Glutamatergic neuron (in vitro differentiated cells): ENCODE measurements at places on chromosomes 12 and 14. TPM values are rescaled to one million over a fixed set of nuclear protein-coding genes. Genes with fewer than 3 reads are reported as not detected.

CACNA2D4 gene
- total RNA-seq = not detected

CRIP1 gene
- 49.3 TPM for total RNA-seq

GRCh38 chr14:22448905-22449599 lies 140.0 kb downstream of the DAD1 start:
- H3K27me3 ChIP-seq = peaks cover 5% of the 10 kb centered on the region
- peak overlapping the region; percentile 92 for H3K27ac ChIP-seq
- H3K36me3 ChIP-seq = peaks cover 4% of the 10 kb centered on the region
- peaks cover 27% of the 10 kb centered on the region for H3K4me1 ChIP-seq
- no peak for DNase-seq

- H3K4me1 ChIP-seq = no peaks in the 10 kb centered on the region
- no peaks in the 10 kb centered on the region for H3K36me3 ChIP-seq
- H3K4me3 ChIP-seq = no peak overlapping the region
- H3K27ac ChIP-seq = no peak overlapping the region
- DNase-seq = peak; percentile 42
Observed at GRCh38 chr14:52961060-52961639, 10.3 kb upstream of the FERMT2 start.

- no peak overlapping the region for H3K27ac ChIP-seq
- H3K4me3 ChIP-seq = no peak overlapping the region
- H3K4me1 ChIP-seq = no peaks in the 10 kb centered on the region
- DNase-seq = no peak
Observed at GRCh38 chr14:33280646-33281045, 342.0 kb downstream of the NPAS3 start.

- H3K4me3 ChIP-seq = peak overlapping the region; percentile 95
- peaks cover 10% of the 10 kb centered on the region for H3K4me1 ChIP-seq
- H3K27ac ChIP-seq = peak overlapping the region; percentile 93
Observed at GRCh38 chr12:7131502-7131866, 1.3 kb downstream of the CLSTN3 start.

GRCh38 chr14:93269341-93270068 lies 62.4 kb downstream of the UBR7 start:
- H3K4me1 ChIP-seq = peaks cover 18% of the 10 kb centered on the region
- no peak overlapping the region for H3K4me3 ChIP-seq
- no peak for DNase-seq
- H3K27ac ChIP-seq = no peak overlapping the region
- H3K27me3 ChIP-seq = peaks cover 2% of the 10 kb centered on the region

GXYLT1 gene
- total RNA-seq = 3.4 TPM

TEX52 gene
- total RNA-seq = not detected

DNA sequence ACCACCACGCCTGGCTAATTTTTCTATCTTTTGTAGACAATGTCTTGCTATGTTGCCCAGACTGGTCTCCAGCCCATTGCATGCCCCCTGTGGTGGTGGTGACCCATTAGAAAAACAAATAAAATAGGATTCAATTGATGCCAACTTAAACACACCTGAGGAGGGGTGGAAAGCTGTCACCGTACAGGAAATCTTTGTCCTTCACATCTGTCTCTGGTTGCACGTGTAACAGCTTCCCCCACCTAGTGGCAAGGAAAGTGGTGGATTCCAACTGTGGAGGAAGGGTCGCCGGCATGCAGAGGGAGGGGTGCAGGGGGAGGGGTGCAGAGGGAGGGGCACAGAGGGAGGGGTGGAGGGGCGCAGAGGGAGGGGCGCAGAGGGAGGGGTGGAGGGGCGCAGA lies 26.1 kb upstream of the GPR68 start:
- no peak overlapping the region for H3K4me3 ChIP-seq
- no peak overlapping the region for H3K27ac ChIP-seq
- no peak for DNase-seq
- H3K4me1 ChIP-seq = peaks cover 2% of the 10 kb centered on the region

DNA sequence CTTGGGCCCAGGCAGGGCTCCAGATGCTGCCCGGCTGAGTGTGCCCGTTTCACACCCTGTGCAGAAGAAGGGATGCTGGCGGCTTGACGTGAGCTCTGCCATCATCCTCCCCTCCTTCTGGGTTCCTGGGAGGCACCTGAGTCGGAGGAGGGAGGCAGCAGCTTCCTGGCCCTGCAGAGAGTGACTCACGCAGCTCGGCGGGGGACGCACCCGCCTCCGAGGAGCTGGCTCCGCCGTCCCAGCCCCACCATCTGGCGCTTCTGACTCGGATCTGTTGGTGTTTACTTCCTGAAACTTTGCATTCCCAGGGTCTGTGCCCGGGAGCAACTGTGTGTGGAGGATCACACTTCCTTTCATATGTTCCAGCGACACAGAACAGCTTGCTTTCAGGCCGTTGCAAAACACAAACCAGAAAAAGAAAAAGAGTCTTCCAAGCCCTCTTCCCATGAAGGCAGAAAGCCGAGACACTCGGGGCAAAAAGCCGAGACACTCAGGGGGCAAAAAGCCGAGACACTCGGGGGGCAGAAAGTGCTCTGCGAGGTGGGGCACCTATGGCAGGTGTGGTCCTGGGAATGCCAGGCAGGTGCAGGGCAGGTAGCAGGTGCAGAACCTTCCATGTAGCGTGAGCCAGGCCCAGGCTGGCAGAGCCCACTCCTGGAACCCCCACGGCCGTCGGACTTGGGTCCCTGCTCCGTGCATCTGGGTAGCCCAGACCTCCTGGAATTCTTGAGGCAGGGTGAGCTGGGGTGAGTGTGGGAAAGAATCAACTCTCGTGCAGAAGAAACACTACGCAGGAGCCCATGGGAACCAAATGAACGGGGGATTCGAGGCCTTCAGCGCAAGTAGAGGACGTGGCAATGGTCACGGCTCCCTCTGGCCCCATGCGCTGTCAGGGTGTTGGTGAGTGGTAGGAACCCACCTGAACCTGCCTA lies 27.6 kb upstream of the GALNT9 start:
- peak overlapping the region; percentile 30 for H3K4me3 ChIP-seq
- peak overlapping the region; percentile 68 for H3K27ac ChIP-seq
- H3K27me3 ChIP-seq = peaks cover 6% of the 10 kb centered on the region
- peaks cover 4% of the 10 kb centered on the region for H3K4me1 ChIP-seq
- peak; percentile 52 for DNase-seq

RPS26 gene
- total RNA-seq = 29.8 TPM

GRCh38 chr14:101105045-101105444 lies 201.5 kb upstream of the RTL1 start:
- H3K4me3 ChIP-seq = no peak overlapping the region
- no peaks in the 10 kb centered on the region for H3K4me1 ChIP-seq
- no peak overlapping the region for H3K27ac ChIP-seq
- no peak for DNase-seq

GRCh38 chr14:88929656-88930436 lies 105.4 kb downstream of the TTC8 start:
- H3K4me1 ChIP-seq = peaks cover 4% of the 10 kb centered on the region
- peaks cover 7% of the 10 kb centered on the region for H3K36me3 ChIP-seq
- no peak overlapping the region for H3K27ac ChIP-seq
- no peak for DNase-seq

DNA sequence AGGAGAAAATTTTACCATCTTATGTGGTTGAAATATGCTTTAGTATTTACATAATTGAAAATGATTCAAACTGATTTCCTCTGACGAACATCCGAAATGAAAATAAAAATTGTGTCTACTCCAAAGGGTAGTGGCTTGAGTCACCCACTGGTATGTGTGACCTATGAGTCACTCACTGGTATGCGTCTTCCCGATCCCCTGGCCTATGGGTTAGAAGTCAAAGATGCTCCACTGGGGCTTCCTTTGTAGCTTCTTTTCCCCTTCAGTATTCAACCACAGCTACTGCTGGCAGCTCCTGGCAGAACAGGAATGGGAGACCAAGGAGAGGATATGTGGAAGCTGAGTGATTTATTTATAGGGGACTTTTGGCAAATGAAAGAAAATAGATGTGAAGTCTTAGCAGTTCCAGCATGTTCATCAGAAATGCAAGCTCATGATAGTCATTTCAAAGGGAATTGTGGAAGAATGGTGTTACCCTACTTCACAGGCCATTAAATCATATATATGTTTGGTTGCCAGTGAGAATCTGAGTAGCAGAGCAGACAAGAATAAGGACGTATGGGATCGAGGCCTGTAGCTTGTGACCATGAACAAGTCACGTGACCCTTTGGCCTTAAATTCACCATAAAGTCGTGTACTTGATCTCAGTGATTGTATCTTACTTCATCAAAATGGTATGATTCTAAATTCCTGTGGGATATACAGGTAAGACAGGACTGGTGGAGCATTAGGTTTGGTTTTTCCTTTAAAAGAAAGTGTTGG lies 108.3 kb downstream of the CRADD start:
- H3K4me3 ChIP-seq = no peak overlapping the region
- no peaks in the 10 kb centered on the region for H3K36me3 ChIP-seq
- peaks cover 2% of the 10 kb centered on the region for H3K27me3 ChIP-seq

DNA sequence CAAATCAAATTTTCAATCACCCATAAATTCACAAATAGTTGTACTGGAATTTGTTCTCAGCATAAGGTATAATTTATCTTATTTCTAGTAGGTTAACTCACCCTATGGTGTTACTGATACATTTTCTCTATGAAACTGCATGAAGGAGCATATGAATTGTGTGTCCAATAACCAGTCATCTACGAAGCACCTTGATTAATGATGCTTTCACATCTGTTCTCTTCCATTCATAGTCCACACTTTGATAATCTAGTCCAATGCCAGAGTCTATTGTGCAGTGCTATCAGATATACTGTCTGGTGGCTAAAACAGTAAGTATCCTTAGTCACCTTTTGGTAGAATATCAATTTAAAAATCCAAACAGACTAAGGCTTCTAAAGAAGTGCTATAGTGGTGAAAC lies 876.0 kb downstream of the RPS29 start:
- no peaks in the 10 kb centered on the region for H3K4me1 ChIP-seq
- H3K36me3 ChIP-seq = no peaks in the 10 kb centered on the region
- H3K4me3 ChIP-seq = no peak overlapping the region
- H3K27ac ChIP-seq = no peak overlapping the region

DNA sequence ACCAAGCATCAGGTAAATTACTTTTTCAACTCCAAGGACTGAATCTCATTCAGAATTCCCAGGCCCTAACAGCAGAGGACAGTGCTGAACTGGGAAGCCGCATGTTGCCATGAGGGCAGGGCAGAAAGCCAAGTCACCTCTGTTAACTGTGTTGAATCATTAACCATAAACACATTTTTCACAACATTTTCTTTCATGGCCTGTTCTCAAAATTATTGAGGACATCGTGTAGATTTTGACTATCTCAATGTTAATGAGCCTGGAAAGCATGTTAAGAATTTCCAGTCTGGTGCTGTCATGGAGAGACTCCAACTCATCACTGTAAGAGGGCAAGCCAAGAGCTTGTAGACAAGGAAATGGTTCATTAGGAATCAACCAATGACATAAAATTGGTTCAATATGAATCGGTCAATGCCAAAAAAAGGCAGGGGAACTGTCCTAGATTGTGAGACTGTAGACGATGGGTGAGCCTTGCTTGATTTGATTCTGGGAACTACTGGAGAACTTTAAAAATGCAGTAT lies 33.7 kb downstream of the CPM start:
- no peak overlapping the region for H3K4me3 ChIP-seq
- no peaks in the 10 kb centered on the region for H3K4me1 ChIP-seq
- no peak for DNase-seq
- H3K27me3 ChIP-seq = no peaks in the 10 kb centered on the region

DNA sequence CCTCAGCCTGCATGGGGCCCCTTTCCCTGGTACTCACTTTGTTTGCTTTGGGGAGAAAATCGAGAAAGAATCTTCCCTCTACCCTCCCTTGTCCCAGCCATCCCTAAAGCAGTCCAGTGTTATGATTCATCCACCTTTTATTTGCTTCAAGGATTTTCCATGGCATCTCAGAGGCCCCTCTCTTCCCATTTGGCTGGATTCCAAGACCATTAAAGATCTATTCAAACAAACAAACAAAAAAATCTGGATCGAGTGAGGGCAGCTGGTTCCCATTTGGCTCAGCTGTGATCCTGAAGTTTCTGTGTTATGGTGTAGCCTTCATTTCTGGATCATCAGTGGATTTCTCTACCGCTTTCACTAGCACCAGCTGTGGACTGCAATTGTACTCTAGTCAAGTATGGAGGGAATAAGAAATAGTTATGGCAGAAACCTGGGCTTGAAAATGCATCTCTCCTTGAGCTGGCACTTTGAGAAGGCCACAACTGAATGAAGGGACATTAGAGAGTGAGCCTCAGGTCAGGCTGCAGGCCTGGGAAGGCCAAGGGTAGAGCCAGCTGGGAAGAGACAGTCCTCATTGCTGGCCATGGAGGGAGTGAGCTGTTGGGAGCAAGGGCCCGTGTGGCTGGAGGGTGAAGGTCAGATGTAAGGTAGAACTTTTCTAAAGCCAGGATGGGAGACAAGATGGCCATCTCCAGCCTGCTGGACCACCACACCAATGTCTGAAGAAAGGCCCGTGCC lies 13.7 kb downstream of the KRT71 start:
- no peak overlapping the region for H3K27ac ChIP-seq
- no peaks in the 10 kb centered on the region for H3K4me1 ChIP-seq
- no peak overlapping the region for H3K4me3 ChIP-seq
- no peaks in the 10 kb centered on the region for H3K36me3 ChIP-seq
- no peak for DNase-seq

SPIC gene
- not detected for total RNA-seq

- no peaks in the 10 kb centered on the region for H3K4me1 ChIP-seq
- no peaks in the 10 kb centered on the region for H3K36me3 ChIP-seq
- no peaks in the 10 kb centered on the region for H3K27me3 ChIP-seq
- no peak for DNase-seq
- H3K4me3 ChIP-seq = no peak overlapping the region
- no peak overlapping the region for H3K27ac ChIP-seq
Observed at GRCh38 chr12:14982562-14982961, 9.7 kb downstream of the PDE6H start.

CAND1 gene
- total RNA-seq = 195 TPM

- peaks cover 5% of the 10 kb centered on the region for H3K4me1 ChIP-seq
- DNase-seq = no peak
- H3K36me3 ChIP-seq = peaks cover 4% of the 10 kb centered on the region
- no peak overlapping the region for H3K27ac ChIP-seq
Observed at GRCh38 chr14:81165188-81165587, 55.6 kb downstream of the GTF2A1 start.
